ENCODE measurements at places on chromosomes 11 and 22.

GRCh38 chr11:70761094-70761907, 363.0 kb downstream of the CTTN start:
- DNase-seq: no peak

DNA sequence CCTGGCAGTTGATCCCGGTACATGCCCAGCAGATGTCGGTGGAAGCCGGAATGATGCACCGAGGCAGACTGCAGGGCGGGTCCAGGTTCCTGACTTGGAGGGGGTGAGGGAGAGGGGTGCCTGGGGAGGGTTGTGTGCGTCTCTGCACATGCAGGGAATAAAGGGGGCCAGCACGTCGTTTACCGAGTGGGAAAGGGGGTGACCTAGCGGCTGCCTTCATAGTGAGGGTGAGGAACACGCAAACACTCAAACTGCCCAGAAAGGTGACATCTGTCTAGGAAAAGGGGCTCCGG, 801.7 kb downstream of the TBC1D22A start:
- DNase-seq: no peak

DNA sequence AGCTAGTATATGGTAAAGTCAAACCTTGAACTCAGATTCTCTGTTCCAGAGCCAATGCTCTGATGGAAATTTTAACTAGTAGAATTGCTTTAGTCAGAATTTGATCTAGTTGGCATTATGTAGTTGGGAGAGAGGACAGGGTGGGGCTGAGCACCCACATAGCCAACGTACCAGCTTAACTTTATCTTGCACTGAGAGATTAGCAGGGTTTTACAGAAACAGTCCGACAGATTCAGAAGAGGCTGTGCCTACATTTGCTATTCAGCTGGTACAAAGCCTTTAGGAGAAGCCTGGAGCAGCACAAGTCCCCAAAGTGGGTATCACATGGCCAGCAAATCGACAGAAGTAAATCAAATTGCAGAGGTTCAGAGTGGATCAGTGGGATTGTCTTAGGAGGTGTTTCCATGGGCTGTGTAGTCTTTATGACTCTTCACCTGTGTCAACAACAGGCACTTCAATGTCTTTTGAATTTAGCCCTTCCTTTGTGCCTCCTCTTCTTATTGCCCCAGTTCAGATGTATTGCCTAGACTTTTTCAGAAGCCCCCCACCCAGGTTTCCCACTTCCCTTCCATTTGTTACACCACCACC, 7.3 kb upstream of the CSRP3 start:
- DNase-seq: no peak

GRCh38 chr22:41915035-41915785, at the start of gene SHISA8:
Gene SHISA8 (minus strand): TSS chr22:41915074. CDS start chr22:41914667, 407 bp downstream.
- peak; percentile 52 for DNase-seq

DNA sequence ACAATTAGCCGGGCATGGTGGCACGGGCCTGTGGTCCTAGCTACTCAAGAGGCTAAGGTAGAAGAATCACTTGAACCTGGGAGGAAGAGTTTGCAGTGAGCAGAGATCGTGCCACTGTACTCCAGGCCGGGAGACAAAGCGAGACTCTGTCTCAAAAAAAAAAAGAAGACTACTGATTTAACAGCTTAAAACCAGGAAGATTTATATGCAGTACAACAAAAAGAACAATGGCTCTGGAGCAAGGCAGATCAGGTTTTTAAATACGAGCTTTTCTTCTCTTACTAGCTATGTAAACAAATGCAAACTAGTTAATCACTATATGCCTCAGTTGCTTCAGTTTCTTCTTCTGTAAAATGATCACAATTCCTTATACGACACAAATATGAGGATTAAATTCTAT, 6.9 kb downstream of the FAM168A start:
- no peak for DNase-seq

DNA sequence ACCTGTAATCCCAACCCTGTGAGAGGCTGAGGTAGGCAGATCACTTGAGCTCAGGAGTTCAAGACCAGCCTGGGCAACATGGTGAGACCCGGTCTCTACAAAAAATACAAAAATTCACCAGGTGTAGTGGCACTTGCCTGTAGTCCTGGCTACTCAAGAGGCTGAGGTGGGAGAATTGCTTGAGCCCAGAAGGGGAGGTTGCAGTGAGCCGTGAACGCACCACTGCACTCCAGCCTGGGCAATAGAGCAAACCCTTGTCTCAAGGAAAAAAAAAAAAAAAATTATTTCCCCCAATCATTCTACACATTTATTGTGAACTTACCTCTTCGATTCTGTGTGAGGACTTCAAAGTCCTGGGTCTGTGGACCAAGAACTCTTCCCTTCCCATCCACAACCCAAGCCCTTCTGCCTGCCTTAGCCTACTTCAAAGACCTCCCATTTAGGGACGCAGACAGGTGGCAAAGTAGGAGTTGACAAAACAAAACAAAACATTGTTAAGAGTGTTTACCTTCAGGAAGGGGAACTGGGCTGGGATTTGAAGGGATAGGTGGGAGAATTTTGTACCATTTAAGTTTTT, 3.8 kb upstream of the WEE1 start:
- DNase-seq: no peak

DNA sequence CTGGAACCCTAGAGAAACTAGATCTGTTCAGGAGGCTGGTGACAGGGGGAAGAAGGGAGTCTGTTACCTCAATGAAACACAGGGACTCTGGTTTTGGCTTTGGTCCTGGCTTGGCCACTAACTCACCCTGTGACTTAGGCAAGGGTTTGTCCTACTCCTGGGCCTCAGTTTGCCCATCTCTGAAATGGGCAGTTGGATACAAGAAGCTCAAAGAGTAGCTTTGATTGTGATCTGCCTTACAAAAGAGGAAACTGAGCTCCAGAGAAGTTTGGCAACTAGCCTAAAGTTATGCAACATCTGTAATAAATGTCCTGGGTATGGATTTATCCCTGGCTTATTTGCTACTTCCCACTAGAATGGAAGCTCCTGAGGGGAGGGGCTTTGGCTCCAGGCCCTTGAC, 24.0 kb upstream of the LMO1 start:
- no peak for DNase-seq

- DNase-seq: no peak
These were observed 45.7 kb downstream of the RPUSD4 start for GRCh38 chr11:126165757-126166156.

- no peak for DNase-seq
These were observed 40.3 kb upstream of the SHISAL1 start for GRCh38 chr22:44353041-44353440.

GRCh38 chr11:44174842-44175241, 79.4 kb downstream of the EXT2 start:
- no peak for DNase-seq

GRCh38 chr11:104467404-104467803, 303.5 kb upstream of the PDGFD start:
- no peak for DNase-seq

- DNase-seq: no peak
These were observed 16.5 kb downstream of the SCYL1 start for GRCh38 chr11:65541093-65541982.

DNA sequence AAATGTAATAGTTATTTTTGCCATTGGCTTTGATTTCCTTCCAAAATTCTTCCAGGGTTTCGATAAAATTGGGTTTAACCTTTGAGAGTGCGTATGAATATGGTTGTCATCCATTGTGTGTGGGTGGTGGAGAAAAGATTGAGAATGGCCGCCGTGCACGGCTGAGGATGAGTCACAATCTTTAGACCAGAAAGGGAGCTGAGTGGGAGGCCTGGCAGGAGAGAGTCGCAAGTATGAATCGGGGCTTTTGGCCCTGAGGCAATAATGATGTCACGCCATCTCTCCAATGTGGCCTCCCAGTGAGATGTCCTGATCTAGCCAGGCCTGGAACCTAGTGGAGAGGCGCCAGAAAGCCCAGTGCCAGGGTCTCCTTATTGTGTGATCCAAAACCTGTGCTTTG, 33.1 kb upstream of the SMPD1 start:
- DNase-seq: no peak

GRCh38 chr11:127238321-127238720, 237.8 kb upstream of the KIRREL3 start:
- no peak for DNase-seq

DNA sequence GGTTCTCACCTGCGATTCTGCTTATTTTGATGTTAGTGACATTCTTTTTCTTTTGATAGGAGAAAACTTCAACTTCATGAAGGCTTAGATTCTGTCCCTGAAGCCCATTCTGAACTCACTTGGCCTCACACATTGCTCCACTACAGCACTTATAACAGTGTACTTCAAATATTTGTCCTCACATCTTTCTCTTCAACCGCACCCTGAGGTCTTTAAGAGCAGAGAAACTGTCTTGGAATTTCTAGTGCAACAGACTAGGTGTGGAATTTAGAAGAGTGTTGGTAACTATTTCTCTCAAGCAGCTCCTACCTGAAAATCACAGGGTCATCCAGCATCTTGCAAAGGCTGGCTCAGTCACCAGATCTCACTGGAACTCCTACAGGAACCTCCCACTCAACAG, 7.8 kb downstream of the MRGPRX3 start:
- DNase-seq: no peak

DNA sequence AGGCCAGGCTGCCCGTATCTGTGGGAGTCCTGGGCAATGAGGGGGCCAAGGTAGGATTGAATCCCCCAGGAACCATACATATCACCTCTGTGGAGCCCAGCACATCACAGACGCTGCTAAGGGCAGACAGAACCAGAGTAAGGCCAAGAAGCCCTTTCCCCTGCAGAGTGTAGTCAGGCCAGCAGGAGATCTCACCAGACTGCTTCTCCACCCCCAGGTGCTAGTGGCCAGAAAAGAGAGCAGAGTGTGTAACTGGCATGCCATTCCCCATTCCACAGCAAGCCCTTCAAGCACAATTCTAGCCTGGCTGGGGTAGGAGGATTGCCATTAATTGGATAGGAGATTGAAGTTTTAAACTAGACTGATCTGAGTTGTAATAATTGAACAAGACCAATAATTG, 28.0 kb upstream of the FCHSD2 start:
- DNase-seq: no peak

DNA sequence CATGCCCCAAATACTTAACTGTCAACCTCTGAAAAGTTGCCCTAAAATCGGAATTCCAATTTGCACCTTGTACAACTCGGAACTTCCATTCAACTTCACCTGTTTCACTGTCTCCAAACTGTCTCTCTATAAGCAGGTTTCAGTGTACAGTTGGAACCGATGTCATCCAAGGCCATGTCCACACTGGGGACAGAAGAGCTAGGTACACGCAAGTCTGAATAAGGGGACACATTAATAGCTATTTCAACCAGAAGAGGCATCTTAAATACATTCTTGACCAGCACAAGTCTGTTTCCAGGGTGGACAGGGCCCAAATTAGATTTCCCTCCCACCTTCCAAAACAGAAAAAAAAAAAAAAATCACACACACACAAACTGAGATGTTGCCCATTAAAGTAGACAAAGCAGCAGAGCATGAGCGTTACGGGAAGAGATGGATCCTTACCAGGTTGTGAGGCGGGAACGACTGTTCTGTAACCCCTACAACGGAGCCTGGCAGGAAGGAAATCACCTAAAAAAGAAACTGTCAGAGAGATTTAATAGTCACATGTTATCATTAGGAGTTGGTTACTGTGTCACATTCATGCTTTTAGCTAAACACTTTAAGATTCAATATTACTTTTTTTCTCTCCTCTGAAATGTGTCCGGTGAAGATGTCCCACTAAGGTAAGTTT, 1.7 kb downstream of the CREBZF start:
- peak; percentile 18 for DNase-seq

DNA sequence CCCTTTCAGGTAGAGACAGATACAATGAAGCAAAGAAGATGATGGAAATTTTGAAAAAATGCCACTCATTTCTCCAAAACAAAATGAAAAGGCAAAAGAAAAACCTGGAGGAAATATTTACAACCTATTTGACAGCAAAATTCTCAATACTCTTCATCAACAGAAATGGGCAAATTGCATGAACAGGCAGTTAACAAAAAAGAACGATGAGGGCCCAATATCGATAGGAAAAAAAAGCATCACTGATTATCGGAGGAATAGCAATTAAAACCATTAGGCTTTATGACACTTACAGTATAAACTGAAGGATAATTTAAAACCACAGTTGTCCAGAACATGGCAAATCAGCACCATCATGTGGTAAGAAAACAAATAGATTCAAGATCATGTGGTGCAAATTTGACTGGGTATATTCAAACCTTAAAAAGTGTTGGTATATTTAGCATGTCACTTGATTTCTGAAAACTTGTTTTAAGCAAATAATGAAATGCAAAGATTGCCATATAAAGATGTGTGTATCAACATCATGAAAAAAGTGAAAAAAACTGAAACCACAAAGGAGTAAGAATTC, 222.9 kb downstream of the BRD1 start:
- DNase-seq: no peak

GRCh38 chr11:120712881-120713280, 201.3 kb downstream of the GRIK4 start:
- no peak for DNase-seq

GRCh38 chr11:1873048-1873812, 18.5 kb downstream of the PRR33 start:
- DNase-seq: no peak

DNA sequence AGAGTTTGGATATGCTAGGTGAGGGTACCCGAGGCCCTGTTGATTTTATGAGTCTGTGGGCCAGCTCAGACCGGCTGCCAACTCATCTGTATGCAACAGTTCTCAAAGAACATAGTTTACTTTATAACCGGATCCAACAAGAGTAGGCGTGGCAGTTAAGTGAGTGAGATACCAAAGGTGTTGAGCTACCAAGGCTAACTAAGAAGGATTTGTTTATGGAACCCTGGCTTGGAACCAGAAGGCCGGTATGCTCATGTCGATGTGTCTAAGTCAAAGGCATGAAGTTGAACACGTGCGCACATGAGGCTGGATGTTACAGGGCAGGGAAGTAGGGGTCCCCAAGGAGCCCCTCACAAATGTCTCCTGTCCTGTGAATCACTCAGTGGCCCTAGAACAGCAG, at the start of gene KCNJ1:
KCNJ1 (minus strand) TSS at position 20 of the 400 bp plus-strand sequence. CDS start 27,053 bp downstream, outside the sequence.
- no peak for DNase-seq

DNA sequence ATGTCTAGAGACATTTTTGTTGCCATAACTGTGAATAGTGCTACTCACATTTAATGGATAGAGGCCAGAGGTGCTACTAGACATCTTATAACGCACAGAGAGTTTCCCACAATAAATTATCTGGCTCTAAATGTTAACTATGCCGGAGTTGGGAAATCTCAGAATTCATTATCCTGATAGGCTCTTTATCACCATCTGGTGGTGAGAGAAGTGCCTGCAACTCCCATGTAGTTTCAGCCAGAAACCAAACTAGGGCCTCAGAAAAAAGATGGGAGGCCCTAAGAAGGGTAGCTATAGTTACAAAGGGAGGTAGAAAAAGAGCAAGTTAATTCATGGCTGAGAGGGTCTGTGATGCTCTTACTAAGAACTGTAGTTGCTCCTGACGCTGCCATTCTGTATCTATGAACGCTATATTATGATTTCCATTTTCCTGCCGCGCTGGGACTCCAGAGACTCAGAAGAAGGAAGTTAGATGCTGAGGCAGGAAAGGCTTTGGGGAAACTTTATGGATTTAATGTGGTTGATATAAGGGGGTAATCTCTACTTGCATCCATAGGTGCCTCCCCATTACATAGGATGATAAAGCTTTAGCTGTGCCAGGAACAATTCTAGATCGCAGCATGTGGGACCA, 22.9 kb upstream of the MRPL17 start:
- DNase-seq: peak; percentile 28

- DNase-seq: no peak
These were observed 421 bp downstream of the SLC15A3 start for GRCh38 chr11:60951606-60951903.

GRCh38 chr11:82864268-82864667, 36.0 kb downstream of the PRCP start:
- DNase-seq: peak; percentile 46

GRCh38 chr22:42920101-42920820, 63.2 kb upstream of the ARFGAP3 start:
- DNase-seq: no peak
